ENCODE measurements at places on chromosomes 11 and 22.

DNA sequence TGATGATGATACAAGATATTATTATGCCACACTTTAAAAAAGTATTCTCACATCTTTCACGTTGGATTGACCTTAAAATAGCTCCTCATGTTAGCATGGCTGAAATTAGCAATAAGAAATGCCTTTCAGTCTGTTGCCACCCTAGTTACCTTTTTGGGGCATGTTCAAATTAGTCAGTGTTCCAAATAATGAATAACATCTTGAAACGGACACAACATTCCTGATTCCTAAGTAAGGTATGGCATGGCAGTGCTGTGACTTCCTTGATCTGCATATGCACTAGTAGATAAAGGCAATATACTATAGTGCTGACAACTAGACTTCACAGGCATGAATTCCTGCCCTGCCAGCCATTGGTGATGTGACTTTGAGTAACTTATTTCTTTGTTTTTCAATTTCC lies 914.5 kb downstream of the METTL15 start:
- no peak for DNase-seq

- DNase-seq: no peak
These were observed 9.7 kb upstream of the PIK3IP1 start for GRCh38 chr22:31302006-31302405.

DNA sequence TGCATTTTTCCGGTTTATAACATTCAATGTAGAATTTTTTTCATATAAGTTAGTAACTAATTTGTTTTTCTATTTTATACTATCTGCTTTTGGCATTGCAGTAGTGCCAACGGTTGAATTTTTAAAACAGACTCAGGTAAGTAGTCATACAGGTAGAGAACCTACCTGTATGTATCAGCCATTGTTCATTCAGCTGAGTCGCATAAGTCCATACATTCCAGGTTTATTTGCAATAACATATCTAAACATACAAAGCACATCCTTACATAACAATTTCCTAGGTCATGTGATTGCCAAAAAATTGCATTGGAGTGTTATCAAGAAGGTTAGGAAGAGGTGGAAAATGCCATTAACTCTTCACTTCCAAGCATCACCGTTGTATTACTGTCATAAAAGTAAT lies 1059.3 kb upstream of the CNTN5 start:
- DNase-seq: no peak

GRCh38 chr22:50471197-50471847 lies 3.5 kb downstream of the SBF1 start:
- no peak for DNase-seq

GRCh38 chr11:99327066-99327465 lies 306.3 kb downstream of the CNTN5 start:
- no peak for DNase-seq

GRCh38 chr11:67539550-67539949 lies 16.3 kb upstream of the CABP2 start:
- no peak for DNase-seq

- DNase-seq: no peak
These were observed 218.5 kb downstream of the DYNC2H1 start for GRCh38 chr11:103327721-103328120.

GRCh38 chr11:16117989-16118756 lies 238.2 kb downstream of the SOX6 start:
- DNase-seq: no peak

GRCh38 chr22:43275545-43276317 lies 67.4 kb downstream of the SCUBE1 start:
- no peak for DNase-seq

- no peak for DNase-seq
These were observed 43.5 kb downstream of the GGTLC2 start for GRCh38 chr22:22687638-22688500.

DNA sequence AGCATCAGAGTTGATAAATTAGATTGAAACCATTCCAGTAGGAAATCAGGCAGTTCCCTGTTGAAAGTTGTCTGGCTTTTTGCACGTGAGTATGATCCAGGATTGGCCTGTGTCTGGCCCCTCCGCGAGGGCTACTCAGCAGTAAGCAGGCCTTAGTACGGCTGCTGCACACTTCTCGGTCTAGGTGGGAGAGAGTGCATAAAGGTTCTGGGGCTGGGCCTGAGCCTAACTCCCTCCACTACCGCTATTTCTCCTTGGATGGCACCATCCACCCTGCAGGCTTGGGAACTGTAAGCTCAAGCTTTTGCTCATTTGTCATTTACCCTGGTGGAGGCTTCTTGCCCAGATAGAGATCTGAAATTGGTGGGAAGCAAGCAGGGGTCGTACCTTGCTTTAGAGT lies 22.0 kb downstream of the TUB start:
- DNase-seq: no peak

DNA sequence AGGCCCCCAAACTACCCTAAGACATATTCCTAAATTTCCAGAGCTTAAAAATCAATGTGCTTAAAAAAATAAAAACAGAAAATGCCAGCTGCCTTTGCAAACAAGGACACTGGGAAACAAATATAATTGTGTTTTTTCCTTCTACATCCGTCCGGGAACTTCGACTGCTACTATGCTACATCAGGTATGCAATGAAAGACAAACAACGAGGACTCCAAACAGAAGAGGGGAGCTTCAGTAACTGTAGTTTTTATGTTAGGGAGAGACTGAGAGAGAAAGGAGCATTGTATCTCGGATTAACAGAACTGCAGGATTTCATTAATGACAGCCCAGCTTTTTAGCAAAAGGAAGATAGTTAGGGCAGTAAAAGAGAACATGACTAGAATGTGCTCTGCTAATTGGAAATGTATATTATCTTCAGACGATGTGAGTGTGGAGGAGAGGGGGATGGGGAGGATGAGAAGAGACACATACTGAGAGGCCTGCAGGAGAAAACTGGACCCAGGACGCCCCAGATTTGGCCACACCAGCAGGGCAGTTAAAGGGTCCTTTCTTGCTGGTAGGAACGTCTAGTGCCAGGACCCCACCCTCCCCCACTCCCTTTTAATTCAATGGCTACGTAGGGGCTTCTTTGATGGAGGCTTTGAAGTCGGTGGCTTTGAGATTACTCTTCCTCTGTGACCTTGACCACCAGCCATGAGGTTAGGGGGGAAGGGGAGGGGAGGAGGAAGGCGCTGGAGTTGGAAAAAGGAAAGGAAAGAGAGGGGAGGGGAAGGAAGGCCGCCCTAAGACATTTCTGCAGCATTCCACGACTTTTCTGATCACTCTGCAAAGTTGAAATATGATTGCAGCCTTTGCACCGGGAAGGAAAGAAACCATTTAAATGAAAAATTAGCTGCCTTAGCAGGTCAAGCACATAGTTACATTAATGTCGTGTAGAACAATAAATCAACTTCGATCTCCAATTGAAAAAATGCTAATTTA lies 187.1 kb downstream of the BLID start:
- no peak for DNase-seq

DNA sequence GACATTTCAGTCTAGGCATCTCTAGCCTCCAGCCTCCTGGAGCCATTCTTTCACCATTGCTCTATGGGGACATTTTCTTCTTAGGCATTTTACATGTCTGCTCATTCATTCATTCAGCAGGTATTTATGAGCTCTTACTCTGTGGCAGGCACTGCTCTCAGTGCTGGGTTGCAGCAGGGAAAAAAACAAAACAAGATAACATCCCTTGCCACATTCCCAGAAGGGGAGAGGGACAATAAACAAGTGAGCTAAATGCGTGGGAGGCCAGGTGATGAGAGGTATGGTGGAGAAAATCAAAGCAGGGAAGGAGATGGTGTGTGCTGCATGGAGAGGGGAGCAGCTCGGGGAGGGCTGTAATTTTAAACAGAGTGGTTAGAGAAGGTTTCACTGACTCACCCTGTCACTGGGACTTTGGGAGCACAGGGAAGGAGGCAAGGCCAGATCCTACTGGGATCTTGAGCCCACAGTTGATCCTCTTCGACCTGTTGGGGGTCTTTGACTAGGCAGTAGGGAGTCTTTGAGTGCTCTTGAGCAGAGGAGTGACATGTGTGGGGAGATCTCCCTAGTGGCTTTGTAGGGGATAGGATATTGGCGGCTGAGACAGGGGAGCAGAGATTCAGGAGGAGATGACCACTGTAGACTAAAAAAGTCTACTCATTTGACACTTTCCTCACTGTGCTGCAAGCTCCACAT lies 17.0 kb downstream of the MICAL2 start:
- DNase-seq: no peak

GRCh38 chr11:125426818-125427528 lies 69.1 kb downstream of the FEZ1 start:
- no peak for DNase-seq

- no peak for DNase-seq
These were observed 21.0 kb upstream of the WNT7B start for GRCh38 chr22:45997777-45998637.

DNA sequence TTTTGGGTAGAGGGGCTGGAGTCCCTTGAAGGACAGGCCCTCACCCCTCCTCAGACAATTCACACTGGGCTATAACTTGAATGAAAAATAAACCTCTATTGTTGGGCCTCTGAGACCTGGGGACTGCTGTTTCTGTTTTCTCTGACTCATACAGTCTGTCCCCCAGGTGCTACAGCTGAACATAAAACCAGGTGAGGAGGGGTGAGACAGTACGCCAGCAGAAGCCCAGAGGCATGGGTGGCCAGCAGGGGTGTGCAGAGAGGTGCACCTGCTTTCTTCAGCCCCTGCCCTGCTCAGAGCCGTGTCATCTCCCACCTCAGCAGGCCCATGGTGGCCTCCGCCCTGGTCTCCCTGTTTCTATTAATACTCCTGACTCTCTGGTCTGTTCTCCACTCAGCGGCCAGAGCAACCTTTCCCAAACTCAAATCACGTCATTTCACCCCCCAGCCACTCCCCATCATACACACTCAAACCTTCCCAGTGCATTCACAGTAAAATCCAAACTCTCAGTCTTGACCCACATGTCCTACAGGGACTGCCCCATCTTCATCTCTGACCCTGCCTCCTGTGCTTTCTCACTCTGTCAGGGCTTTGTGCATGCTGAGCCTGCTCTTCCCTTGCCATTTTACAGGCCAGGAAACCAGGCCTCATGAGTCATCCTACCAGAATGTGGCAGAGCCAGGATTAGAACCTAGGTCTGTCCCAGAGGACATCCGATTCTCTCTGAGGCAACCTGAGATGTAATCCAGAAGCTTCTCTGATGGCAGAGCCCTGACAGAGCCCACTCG lies 5.4 kb upstream of the IL2RB start:
- DNase-seq: no peak

DNA sequence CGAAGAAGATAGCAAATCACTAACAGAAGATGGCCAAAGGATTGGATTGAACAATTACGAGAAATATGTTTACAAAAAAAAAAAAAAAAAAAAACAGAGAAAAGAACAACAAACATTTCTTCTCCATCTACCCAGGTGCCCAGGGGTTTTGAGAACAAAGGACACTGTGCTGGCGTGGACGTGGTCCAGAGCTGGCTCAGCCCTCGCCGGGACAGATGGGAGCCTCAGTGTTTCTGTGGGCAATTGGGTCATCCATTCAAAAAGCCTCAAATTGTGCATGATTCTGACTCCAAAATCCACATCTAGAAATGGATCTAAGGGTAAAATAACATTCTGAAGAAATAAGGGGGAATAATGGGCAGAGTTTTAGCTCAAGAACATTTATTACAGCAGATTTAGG lies 63.1 kb downstream of the DHCR7 start:
- no peak for DNase-seq

- DNase-seq: no peak
These were observed 19.1 kb downstream of the LRP5 start for GRCh38 chr11:68331338-68331947.

DNA sequence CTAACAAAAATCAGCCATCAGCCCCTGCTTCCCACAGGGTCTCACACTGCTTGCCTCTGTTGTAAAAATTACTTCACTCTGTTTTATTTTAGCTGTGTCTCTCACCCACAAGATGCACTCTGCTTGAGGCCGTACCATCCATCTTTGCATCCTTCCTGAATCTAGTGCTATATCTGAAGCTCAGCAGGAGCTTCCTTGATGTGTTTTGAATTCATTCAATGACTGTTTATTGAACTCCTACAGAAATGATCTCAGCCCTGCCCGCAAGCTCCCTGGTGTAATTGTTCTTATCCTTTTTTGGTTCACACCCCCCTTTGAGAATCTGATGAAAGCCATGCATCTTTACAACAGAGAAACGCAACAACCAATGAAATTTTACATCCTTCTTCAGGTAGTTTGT lies 310.2 kb upstream of the ZC3H12C start:
- DNase-seq: no peak

DNA sequence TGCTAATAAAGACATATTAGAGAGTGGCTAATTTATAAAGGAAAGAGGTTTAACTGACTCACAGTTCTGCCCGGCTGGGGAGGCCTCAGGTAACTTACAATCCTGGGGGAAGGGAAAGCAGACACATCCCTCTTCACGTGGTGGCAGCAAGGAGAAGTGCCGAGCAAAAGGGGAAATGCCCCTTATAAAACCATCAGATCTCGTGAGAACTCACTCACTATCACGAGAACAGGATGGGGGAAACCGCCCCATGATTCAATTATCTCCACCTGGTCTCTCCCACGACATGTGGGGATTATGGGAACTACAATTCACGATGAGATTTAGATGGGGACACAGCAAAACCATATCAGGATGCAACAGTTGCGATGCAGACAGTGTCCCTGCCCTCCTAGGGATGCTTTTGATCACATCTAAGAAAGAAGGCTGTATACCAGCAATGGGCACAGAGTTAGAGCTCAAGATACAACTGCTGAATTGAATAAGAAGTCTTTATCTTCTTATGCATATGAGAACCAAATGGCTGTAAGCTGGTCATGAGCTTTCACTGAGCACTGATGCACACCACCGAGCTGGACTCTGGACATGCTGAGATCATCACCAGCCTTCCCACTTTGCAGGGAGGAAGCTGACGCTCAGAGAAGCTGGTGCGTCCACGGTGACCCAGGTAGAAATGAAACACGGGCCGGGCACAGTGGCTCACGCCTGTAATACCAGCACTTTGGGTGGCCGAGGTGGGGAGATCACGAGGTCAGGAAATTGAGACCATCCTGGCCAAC lies 255.2 kb downstream of the MN1 start:
- DNase-seq: no peak

DNA sequence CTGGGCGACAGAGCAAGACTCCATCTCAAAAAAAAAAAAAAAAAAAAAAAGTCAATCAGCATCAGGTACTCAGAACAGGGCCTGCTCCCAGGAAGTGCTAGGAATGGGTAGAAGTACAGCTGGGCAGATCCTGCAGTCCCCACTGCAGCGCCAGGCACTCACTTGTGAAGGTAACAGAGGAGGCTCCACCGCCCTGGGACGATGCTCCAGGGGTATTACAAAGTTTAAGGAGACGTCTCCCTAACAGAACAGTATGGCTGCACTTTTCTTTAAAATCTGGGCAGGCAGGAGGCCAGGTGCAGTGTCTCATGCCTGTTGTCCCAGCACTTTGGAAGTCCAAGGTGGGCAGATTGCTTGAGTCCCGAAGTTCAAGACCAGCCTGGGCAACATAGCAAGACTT lies 1449.0 kb downstream of the BRD1 start:
- no peak for DNase-seq

DNA sequence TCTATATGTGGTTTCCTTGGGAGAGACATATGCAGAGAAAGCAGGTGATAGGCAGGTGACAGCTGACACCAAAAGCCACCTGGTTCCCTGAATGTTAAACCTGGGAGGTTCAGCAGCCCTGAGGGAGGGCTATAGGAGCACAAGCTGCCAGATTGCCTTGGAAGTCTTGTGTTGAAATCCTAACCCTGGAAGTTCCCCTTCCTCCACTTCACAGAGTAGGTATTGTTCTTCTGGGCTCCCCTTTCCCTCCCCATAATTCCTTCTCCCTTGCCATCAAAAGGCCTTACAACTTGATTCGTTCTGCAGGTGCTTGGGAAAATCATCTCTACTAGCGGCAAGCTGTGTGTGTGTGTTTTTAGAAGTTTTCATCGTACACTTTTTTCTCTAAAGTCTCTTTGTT lies 5.4 kb downstream of the LDLRAD3 start:
- no peak for DNase-seq

All from stimulated activated CD4-positive, alpha-beta T cell treated with anti-CD3 and anti-CD28 coated beads, Interleukin-1b, Interleukin-23, amount 100 ng/mL, for 1 hour (primary cell).